ENCODE measurements at places on chromosomes 4 and X. TPM values are rescaled to one million over a fixed set of nuclear protein-coding genes. Genes with fewer than 3 reads are reported as not detected.

DNA sequence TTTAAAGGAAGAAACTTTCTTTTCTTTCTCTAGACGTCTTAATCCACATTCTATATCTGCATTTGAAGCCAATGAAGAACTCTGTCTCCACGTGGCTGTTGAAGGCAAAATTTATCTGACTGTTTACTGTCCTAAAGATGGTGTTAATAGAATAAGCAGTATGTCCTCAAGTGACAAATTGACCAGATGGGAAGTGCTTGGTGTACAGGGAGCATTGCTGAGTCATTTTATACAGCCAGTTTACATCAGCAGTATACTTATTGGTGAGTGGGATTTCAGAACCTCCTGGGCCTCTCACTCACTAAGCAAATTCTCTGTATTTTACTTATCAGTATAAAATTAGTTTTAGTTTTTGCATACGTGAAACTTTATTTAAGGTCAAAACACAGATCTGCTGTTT is 33.7 kb downstream of the ADAD1 start:
- no peak for DNase-seq

DNA sequence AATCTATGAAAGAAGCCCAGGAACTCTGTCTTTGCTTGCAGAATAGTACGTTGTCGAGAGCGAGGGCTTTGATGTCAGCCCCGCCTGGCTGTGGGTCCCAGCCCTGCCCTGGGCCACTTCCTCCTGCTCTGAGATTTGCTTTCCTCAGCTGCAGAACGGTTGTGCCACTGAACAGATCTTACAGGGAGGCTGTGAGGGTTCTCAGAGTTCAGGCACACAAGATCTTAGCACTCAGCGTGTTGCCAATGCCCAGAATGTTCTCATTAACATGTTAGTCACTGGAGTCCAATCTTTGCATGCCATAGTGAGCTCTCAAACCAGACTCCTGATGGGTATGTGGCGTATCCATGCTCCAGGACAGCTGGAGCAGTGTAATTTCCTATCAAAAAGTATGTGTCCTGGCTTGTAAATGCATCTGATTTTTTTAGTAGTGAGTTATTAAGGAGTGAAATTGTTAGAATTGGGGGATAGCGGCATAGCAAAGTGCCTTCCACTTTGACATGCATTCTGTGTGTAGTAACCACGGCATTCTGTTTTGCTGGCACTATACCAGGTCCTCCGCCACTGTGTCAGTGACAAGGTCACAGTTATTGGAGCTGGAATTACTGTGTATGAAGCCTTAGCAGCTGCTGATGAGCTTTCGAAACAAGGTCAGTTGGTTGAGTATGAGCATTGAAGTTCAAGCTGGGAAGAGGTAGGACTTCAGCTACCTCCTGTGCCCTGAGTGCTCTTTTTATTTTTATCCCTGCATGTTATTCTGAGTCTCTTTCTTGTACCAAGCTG is 31.6 kb downstream of the TKTL1 start:
- no peak for DNase-seq

DNA sequence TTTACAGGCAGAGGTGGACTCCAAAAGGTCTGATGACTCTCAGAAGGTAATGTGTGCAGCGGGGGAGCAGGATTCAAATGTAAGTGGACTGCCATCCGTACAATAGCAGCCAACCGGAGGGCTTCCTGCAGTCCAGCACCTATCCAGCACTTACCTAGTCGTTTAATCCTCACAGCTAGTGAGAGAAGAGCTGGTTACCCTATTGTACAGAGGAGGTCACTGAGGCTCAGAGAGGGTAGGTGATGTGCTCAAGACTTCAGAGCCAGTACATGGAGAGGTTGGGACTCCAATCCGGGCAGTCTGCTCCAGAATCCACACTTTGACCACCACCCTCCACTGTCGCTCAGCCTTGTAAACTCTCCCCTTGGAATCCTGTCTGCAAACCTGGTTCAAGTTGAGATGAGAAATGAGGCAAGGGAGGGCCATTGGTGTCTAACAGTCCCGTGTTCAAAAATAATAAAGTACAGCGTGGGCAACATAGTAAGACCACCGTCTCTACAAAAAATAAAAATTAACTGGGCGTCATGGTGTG is 22.5 kb upstream of the JAKMIP1 start:
- no peak for DNase-seq

GRCh38 chr4:109588176-109588575 is 28.1 kb downstream of the MCUB start:
- DNase-seq = no peak

DNA sequence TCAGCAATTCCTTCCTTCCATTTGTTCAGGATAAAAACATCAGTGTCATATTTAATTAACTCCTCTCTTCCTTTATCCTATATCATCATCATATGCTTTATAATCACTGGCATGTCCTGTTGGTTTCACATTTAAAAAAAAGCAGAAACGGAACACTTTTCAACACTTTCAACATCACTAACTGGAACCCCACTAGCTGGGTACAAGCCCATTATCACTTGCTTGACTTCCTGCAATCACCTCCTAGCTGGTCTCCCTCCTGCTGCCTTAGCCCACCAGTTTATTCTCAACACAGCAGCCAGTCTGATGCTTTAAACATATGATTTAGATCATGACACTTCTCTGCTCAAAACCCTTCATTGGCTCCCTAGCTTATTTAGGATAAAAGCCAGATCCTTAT is 116.4 kb upstream of the LSM6 start:
- no peak for DNase-seq

GRCh38 chrX:101274198-101274597 is 16.9 kb downstream of the TAF7L start:
- no peak for DNase-seq

DNA sequence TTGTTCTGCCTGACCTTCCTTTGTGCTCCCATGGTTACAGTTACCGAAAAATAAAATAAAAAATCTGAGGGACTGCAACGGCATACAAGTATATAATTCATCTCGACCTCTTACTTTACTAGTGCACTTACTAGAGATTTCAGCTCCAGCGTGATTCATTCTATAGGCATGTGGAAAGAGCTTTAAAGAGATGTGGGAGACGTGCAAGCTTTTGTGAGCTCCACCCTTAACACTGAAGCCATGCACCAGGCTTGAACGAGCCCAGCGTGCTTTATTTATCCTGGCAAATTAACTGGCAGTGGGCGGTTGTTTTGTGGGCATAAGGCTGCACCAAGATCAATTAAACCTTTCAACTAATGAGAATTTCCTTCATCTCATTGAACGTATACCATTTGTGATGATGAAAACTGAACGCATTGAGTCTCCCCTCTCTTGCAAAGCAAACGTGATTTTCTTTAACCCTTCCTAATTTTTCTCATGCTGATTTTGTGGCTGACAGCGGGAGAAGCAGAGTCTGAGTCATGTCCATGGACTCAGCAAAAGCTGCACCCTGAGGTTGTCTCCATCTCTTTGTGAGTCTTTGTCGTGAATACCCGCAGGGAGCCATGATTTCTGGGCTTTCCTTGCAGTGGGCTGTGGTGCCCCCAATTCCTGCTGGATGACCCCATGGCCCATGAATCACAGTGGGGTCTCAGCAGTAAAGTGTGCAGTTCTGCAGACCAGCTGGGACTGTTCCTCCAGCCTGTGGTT is 60.1 kb downstream of the MXRA5 start:
- DNase-seq = no peak

DNA sequence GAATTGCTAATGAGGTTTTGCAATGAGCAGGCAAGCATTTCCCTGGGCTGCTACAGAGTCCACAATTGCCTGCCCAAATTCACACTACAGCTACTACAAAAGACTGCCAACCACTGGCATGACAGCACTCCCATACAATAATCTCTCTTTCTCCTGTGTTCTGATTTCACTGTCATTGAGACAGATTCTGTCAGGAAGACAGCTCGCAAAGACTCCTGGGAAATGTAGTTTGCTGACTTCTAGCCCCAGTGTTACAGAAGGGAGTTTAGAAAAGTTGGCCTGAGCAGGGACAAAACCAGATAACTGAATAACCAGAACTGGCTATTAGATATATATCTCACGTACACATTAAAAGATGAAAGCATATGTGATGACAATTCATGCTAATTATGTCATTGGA is 1231.3 kb upstream of the PRKX start:
- no peak for DNase-seq

The SRPK3 gene
- 1.8 TPM for polyA plus RNA-seq

The TSPAN7 gene
- 61.9 TPM for polyA plus RNA-seq

The RFC1 gene
- polyA plus RNA-seq = 40.8 TPM

The MYL5 gene
- polyA plus RNA-seq = 56.4 TPM

All from large intestine (tissue), 12 donors.